ENCODE measurements at places on chromosomes 12 and 14.

- H3K4me1 ChIP-seq, result no peaks in the 10 kb centered on the region
- H3K27ac ChIP-seq, result no peak overlapping the region
- no peak overlapping the region for H3K4me3 ChIP-seq
Observed at GRCh38 chr12:41946106-41946505, 198.6 kb downstream of the GXYLT1 start.

DNA sequence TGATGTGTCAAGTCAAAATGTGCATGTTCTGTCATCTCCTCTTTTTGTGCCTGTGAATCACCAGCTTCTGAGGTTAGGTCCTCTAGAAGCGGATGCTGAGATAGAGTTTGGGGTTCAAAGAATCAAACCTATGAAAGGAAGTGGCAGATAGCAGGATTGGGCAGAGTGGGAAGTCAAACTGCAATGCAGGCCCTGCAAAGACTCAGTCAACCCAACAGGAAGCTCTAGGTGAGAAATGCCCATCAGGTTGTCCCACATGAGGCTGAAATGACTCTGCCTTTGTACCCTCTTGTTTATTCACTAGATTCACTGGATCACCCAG lies 4.5 kb upstream of the MIA2 start:
- H3K36me3 ChIP-seq, result no peaks in the 10 kb centered on the region
- peak overlapping the region; percentile 93 for H3K27ac ChIP-seq
- no peak overlapping the region for H3K4me3 ChIP-seq
- no peak for DNase-seq

DNA sequence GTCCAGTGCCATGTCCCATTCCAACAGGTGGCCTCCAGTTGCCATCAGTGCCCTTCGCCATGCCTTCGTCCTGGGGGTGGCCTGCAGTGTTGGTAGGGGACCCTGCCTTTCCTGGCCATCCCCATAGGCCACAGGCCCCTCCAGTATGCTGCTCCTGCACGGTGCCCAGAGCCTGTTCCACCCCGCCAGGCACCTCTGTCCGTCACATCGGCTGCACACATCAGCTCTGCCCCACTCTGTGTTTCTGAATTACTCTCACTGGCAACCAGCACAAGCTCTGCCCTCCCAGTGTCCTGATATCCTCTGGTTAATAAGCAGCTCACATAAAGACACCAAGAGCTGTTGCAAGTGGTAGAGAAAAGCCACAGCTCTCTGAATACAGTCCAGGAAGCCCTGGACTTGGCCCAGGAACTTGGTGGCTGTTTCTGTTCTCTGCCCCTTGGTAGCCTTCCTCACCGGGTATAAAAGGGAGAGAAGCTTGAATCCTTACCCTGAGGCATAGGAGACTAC lies 31.3 kb upstream of the ATP2A2 start:
- H3K36me3 ChIP-seq, result no peaks in the 10 kb centered on the region
- H3K4me3 ChIP-seq, result no peak overlapping the region
- H3K4me1 ChIP-seq, result peaks cover 57% of the 10 kb centered on the region

GRCh38 chr12:94614288-94614721 lies 36.1 kb downstream of the TMCC3 start:
- H3K27ac ChIP-seq, result peak overlapping the region; percentile 87
- peaks cover 32% of the 10 kb centered on the region for H3K4me1 ChIP-seq
- H3K36me3 ChIP-seq, result no peaks in the 10 kb centered on the region
- no peak for DNase-seq
- H3K27me3 ChIP-seq, result no peaks in the 10 kb centered on the region

GRCh38 chr12:84117190-84117589 lies 795.4 kb downstream of the SLC6A15 start:
- no peaks in the 10 kb centered on the region for H3K4me1 ChIP-seq
- no peak overlapping the region for H3K4me3 ChIP-seq
- no peaks in the 10 kb centered on the region for H3K27me3 ChIP-seq
- H3K36me3 ChIP-seq, result no peaks in the 10 kb centered on the region
- H3K27ac ChIP-seq, result no peak overlapping the region

Measured in hepatocyte (in vitro differentiated cells).